Activated CD8-positive, alpha-beta T cell treated with anti-CD3 and anti-CD28 coated beads for 36 hours (primary cell): ENCODE measurements at places on chromosomes 5 and 9. TPM values are rescaled to one million over a fixed set of nuclear protein-coding genes. Genes with fewer than 3 reads are reported as not detected.

DNA sequence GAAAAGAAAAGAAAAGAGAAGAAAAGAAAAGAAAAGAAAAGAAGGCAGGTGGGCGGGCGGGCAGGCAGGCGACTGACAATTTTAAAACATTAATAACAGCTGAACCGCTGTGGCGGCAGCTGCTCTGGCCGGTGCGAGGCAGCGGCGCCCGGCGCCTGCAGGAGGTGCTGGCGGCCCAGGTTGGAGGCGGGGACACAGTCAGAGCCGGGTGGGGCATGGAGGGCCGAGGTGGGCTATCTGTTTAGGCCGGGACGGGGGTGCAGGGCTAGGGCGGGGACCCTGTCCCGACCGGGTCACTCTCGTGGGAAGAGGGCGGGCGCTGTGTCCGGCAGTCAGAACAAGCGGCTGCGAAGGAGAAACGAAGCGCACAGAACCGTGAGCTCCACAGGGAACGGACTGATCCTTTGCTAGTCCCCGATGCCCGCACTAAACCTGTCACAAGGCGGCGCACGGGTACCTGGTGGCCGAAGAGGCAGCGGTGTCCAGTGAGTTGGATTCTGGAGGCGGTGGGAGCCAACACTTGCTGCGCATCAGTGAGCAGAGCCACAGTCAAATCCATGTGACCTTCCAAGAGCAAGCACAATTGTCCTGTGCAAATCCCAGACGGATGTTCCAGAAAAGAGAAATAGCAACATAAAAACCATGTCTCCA lies 13.6 kb upstream of the ALDOB start:
- peaks cover 46% of the 10 kb centered on the region for H3K27me3 ChIP-seq
- H3K4me1 ChIP-seq = peaks cover 4% of the 10 kb centered on the region
- H3K27ac ChIP-seq = no peak overlapping the region
- H3K4me3 ChIP-seq = peak overlapping the region; percentile 59
- no peaks in the 10 kb centered on the region for H3K36me3 ChIP-seq

DNA sequence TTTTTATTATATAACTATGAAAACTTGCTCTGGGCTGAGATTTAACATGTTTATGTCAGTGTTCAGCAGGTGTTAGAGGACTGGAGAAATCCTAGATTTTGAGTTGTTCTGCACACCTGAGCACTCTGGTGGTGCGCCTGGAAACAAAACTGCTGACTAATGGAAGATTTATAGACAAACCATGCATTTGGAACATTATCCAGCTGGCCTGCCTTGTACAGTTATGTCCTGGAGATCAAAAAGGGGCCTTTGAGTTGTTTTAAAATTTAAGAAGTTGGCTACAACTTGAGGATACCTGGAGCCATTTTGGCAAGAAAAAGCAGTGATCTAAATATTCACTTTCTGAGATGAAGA lies 5.7 kb upstream of the ARHGEF28 start:
- no peak overlapping the region for H3K4me3 ChIP-seq
- H3K27ac ChIP-seq = no peak overlapping the region
- H3K36me3 ChIP-seq = no peaks in the 10 kb centered on the region
- H3K4me1 ChIP-seq = peaks cover under 1% of the 10 kb centered on the region

DNA sequence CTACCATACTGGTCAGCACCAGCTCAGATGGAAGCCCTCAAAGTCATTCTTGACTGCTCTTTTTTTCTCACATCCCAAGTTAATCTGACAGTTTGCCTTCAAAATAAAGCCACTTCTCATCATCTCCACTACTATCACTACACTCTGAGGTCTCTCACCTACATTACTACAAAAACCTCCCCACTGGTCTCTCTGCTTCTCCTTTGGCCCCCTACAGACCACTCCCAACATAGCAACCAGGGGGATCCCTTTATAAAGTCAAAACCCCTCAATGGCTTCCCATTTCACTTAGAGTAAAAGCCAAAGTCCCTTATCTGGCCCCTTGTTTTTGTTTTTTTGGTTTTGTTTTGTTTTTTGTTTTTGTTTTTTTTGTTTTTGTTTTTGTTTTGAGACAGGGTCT lies 4.6 kb downstream of the ARAP3 start:
- no peak overlapping the region for H3K4me3 ChIP-seq
- no peaks in the 10 kb centered on the region for H3K36me3 ChIP-seq
- H3K4me1 ChIP-seq = peaks cover 15% of the 10 kb centered on the region

DNA sequence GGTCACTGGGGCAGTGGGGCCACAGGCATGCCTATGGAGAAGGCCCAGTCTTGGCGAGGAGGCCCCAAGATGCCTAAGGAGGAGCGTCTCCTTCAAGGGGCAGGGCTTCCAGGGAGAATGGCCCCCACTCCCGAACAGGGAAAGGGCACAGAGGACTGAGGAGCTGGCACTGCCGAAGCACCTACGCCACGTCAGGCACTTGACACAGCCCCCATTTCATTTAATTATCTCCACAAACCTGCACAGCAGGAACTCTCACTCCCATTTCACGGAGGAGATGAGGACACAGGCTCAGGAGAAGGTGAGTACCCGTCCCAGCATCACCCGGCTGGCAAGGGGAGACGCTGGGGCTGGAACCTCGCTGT lies 26.0 kb downstream of the EGR1 start:
- no peaks in the 10 kb centered on the region for H3K36me3 ChIP-seq
- peak overlapping the region; percentile 26 for H3K4me3 ChIP-seq
- DNase-seq = no peak
- H3K4me1 ChIP-seq = peaks cover 16% of the 10 kb centered on the region

DNA sequence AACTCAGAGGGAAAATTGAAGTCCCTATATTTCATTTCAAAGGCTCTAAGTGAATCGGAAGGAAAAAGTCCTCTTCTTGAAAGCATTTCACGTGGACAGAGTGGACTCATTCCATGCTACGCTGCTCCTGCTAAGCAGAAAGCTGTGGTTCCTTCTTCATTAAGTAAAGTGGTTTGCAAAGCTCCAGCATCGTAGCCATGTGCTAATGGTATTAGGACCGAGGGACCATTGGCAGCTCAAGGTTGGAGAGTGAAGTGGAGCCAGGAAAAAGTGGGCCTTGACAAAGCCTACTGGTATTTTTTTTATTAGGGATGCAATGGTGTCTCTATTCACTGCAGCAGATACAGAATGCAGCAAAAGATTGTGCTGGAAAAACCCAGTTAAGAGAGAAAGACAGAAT lies 16.4 kb upstream of the SEMA4D start:
- H3K4me1 ChIP-seq = peaks cover 64% of the 10 kb centered on the region
- no peak overlapping the region for H3K4me3 ChIP-seq
- no peaks in the 10 kb centered on the region for H3K36me3 ChIP-seq
- DNase-seq = no peak

- no peak for DNase-seq
- no peak overlapping the region for H3K4me3 ChIP-seq
- no peaks in the 10 kb centered on the region for H3K4me1 ChIP-seq
- H3K27me3 ChIP-seq = peaks cover 11% of the 10 kb centered on the region
- no peak overlapping the region for H3K27ac ChIP-seq
- H3K36me3 ChIP-seq = no peaks in the 10 kb centered on the region
These were observed 19.8 kb upstream of the HEXB start for GRCh38 chr5:74665273-74665672.

DNA sequence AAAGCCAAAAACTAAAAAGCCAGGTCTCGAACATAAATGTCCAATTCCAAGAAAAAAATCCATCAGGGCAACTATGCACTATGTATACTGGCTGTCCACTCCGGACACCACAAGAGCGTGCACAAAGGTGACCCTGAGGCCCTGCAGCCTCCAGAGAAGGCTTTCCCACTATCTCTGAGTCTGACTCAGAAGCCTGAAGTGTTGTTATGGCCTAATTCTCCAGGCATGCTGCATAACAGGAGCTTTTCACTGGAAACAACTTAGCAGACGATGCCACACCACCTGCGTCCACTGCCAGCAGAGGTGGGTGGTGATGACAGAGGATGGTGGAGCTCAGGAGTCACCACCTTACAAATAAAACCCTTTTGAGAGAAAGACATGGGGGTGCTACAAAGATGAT lies 63.7 kb downstream of the HABP4 start:
- peaks cover 4% of the 10 kb centered on the region for H3K4me1 ChIP-seq
- H3K36me3 ChIP-seq = no peaks in the 10 kb centered on the region
- H3K27ac ChIP-seq = no peak overlapping the region
- no peak for DNase-seq
- no peaks in the 10 kb centered on the region for H3K27me3 ChIP-seq

Gene BRINP1
- total RNA-seq = not detected

GRCh38 chr9:133877967-133878366 lies 114.2 kb downstream of the VAV2 start:
- H3K4me1 ChIP-seq = no peaks in the 10 kb centered on the region
- no peaks in the 10 kb centered on the region for H3K36me3 ChIP-seq
- DNase-seq = no peak
- H3K27ac ChIP-seq = no peak overlapping the region
- no peak overlapping the region for H3K4me3 ChIP-seq

DNA sequence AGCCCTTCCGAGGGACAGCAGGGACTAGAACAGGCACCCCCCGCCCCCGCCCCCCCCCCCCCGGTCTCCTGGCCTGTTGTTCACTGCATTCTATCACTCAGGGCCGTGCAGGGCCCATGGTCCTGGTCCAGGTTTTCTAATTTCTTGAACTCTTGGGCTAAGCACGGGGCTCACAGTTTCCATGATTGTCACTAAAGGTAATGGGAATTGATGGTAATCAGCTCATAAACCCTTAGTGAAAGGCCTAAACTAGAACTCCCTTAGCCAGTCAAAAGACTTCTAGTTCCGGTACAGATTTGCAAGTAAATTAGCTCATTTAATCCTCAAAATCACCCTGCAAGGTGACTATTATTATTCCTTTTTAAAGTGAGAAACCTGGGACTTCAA lies 14.7 kb upstream of the PWWP2A start:
- H3K36me3 ChIP-seq = no peaks in the 10 kb centered on the region
- H3K4me3 ChIP-seq = no peak overlapping the region
- no peak for DNase-seq
- no peaks in the 10 kb centered on the region for H3K27me3 ChIP-seq
- no peak overlapping the region for H3K27ac ChIP-seq
- H3K4me1 ChIP-seq = no peaks in the 10 kb centered on the region

- no peak overlapping the region for H3K4me3 ChIP-seq
- DNase-seq = no peak
- no peak overlapping the region for H3K27ac ChIP-seq
- H3K4me1 ChIP-seq = peaks cover 19% of the 10 kb centered on the region
These were observed 67.1 kb upstream of the UNC5A start for GRCh38 chr5:176743136-176743861.

DNA sequence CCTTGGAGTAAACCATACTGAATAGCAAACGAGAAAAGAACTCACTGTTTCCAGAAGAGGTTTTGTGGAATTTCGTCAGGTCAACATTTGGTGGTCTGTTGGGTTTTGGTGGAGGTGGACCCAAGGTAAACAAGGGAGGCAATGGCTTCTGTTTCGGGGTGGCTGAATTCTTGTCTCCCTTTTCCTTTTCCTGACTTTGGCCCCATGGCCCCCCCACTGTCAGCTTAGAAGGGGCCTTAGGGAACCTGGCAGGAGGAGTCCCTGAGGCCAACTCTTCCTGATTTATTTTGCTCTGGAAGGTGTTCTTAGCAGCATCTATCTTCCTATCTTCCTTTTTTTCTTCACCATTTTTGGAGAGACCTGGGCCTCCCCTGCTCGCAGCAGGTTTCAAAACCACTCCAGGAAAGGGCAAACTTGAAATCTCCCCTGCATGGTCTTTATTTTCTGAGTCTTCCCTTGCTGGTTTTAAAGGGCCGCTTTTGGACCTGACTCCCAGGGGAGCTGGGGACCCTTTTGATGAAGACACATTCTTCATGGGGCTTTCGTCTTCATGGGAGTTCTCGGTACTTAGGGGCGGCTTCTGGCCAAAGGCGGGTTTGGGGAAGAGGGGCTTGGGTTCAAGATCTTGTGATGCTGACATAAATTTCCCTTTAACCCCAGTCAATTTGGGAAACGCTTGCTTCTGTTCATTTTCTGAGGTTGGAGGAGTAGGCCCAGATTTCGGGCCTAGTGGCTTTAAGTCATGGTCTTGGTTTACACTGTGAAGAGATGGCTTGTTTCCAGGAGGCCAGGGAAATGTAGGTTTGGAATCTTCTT lies 17.4 kb downstream of the FYB1 start:
- H3K27ac ChIP-seq = peak overlapping the region; percentile 97
- H3K27me3 ChIP-seq = no peaks in the 10 kb centered on the region
- peaks cover 34% of the 10 kb centered on the region for H3K4me1 ChIP-seq

Gene SLC24A2
- total RNA-seq = not detected

Gene MPDZ
- total RNA-seq = not detected

DNA sequence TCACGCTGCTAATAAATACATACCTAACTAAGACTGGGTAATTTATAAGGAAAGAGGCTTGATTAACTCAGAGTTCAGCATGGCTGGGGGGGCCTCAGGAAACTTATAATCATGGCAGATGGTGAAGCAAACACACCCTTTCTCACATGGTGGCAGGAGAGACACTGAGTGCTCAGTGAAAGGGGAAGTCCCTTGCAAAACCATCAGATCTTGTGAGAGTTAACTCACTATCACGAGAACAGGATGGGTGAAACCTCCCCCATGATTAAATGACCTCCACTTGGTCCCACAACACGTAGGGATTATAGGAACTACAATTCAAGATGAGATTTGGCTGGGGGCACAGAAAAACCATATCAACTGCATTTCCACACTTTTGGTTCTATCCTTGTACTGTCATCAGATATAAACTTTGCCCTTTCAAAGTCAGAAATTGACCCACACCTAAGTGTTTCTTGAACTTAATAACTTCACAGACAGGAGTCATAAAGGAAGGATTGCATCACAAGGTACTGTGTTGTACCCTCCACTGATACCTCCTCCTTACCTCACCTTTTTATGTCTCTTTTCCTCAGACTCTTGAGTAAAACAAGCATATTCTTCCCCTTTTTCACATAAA lies 319.1 kb upstream of the PIK3R1 start:
- peaks cover 4% of the 10 kb centered on the region for H3K4me1 ChIP-seq
- no peaks in the 10 kb centered on the region for H3K36me3 ChIP-seq
- H3K27ac ChIP-seq = no peak overlapping the region
- peak; percentile 4 for DNase-seq
- H3K4me3 ChIP-seq = no peak overlapping the region
- no peaks in the 10 kb centered on the region for H3K27me3 ChIP-seq

GRCh38 chr5:94771742-94772141 lies 153.3 kb downstream of the SLF1 start:
- DNase-seq = no peak
- H3K4me3 ChIP-seq = no peak overlapping the region
- no peaks in the 10 kb centered on the region for H3K27me3 ChIP-seq

GRCh38 chr9:100662122-100662521 lies 84.2 kb downstream of the CAVIN4 start:
- no peak overlapping the region for H3K27ac ChIP-seq
- H3K27me3 ChIP-seq = peaks cover 17% of the 10 kb centered on the region
- no peaks in the 10 kb centered on the region for H3K36me3 ChIP-seq
- H3K4me3 ChIP-seq = no peak overlapping the region

- DNase-seq = no peak
- H3K27me3 ChIP-seq = no peaks in the 10 kb centered on the region
- H3K36me3 ChIP-seq = peaks cover 57% of the 10 kb centered on the region
These were observed 1.0 kb downstream of the BRIX1 start for GRCh38 chr5:34916518-34916917.
